ENCODE measurements at places on chromosomes 3 and 15.

- DNase-seq, result no peak
Observed at GRCh38 chr3:149810846-149811245, 2.2 kb upstream of the RNF13 start.

DNA sequence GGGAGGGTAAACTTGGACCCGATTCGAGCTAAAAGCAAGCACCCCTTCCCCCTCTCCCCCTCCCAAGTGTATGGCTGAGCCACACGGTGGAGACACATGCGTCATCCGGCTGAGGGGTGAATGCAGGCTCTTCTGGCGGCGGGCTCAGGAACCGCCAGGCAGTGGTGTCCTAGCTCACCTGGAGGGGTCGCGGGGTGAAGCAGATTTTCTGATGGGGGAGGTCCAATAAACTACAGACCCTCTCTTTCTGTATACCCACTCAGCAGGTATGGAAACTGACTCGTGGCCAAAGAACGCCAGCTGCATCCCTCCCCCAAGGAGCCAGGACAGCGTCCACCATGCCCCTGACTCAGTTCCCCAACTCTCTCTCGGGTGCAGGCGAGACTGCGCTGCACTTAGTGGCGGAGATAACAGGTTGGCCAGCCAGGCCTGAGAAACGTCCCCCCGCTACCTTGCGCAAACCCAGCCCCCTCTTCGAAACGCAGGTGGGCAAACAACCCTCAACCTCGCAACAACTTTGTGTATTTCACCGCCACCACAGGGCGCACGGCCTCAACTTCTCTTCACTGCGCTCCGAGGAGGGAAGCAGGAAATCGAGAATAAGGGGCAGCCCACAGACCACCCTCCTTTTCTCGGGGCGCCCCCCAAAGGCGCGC, 1.3 kb downstream of the MAGI1 start:
- DNase-seq, result peak; percentile 40

DNA sequence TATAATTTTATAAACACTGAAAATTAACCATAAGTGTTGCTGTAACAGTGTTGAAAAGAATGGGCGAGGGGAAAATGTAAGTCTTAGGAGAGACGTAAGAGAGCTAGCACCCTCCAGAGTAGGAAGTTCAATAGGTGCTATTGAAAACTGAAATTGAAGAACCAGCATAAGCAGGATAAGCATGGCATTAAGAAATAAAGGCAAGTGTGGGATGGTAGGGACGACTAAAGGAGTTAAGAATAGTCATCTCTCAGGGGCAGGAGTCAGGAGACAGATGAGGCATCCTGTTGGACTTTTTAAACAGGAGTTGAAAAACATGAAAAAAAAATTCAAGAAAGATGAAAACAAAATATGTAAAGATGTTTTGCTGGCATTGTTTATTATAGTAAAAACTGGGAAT, 43.5 kb downstream of the ABHD2 start:
- DNase-seq, result no peak

DNA sequence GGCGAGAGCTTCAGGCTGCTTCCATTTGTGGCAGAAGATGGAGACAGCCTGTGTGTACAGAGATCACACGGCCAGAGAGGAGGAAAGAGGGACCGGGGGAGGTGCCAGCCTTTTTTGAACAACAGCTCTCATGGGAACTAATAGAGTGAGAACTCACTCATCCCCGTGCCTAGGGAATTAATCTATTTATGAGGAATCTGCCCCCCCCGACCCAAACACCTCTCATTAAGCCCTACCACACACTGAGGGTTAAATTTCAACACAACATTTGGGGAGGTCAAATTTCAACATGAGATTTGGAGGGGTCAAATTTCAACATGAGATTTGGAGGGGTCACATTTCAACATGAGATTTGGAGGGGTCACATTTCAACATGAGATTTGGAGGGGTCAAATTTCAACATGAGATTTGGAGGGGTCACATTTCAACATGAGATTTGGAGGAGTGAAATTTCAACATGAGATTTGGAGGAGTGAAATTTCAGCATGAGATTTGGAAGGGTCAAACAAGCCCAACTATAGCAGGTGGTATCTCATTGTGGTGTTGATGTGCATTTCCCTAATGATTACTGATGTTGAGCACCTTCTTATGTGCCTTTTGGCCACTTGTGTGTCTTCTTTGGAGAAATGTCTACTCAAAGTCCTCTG, 20.6 kb upstream of the RFTN1 start:
- no peak for DNase-seq

GRCh38 chr15:40569129-40569953, at the start of gene RPUSD2:
TSS of gene RPUSD2 (plus strand) at chr15:40569299. CDS start at chr15:40569338, 39 bp downstream.
- peak; percentile 78 for DNase-seq

- no peak for DNase-seq
Observed at GRCh38 chr3:126481808-126482502, 6.3 kb upstream of the ZXDC start.

DNA sequence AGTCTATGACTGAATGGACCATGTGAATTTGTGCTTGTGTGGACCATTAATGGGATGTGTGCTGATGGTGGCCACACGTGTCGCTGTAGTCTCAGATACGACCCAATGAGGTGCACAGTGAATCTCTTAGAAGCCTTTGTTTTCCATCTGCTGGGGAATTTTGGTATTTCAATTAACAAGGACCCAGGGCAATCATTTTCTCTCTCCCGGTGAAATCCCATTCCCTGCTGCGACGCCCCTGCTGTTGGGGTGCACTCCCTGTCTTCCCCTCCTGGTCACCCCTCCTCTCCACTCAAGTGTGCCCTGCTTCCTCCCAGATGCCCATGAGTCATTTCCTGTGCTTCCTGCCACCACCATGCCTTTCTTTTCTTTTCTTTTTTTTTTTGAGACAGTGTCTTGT, 32.7 kb downstream of the EBLN2 start:
- peak; percentile 4 for DNase-seq

DNA sequence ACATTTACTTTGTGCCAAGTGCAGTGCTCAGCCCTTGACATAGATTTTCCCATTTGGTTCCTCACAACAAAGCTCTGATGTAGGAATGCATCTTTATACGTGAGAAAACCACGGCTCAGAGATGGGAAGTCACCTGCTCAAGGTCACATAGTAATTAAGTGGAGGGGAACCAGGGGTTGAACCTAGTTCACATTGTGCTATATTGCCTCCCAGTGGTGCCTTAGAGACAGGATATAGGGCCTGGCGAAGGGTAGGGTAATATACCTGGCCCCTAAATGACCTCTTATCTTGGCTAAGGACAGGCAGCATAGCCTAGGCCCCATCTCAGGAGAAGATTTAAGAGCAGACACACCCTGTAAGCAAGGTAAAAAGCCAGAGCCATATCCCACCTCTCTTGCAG, 71.5 kb downstream of the FOXP1 start:
- no peak for DNase-seq

DNA sequence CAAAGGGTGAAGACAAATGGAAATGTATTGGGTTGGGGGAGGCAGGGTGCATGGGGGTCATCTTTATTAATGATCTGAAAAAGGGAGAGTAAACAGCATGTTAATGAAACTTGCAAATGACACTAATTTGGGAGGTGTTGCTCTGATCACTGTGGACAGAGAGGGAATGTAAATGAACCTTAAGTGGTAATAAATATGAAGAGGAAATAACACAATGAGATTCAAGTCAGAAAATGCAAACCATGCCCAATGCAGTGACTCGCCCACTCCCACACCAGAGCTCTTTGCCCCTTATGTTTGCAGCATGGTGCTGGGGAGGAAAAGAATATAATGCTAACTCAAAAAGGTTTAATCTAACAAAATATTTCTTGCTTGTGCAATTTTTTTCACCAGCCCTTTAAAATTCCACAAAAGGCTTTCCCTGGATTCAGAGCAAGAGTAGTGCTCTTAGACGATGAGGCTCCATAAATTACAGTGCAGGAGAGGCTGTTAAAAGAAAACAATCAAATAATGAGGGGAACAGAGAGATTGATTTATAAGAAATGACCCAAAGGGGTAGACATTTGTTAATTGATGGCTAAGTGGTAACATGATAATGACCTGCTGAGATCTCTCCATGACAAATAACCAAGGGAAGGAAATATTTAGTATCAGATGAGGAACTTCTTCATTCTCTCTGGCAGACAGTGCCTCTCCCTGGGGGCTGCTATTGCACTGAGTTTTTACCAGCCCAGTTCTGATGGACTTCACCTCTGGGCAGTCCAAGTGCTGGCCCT, 210.0 kb upstream of the PPP2R3A start:
- DNase-seq, result no peak

DNA sequence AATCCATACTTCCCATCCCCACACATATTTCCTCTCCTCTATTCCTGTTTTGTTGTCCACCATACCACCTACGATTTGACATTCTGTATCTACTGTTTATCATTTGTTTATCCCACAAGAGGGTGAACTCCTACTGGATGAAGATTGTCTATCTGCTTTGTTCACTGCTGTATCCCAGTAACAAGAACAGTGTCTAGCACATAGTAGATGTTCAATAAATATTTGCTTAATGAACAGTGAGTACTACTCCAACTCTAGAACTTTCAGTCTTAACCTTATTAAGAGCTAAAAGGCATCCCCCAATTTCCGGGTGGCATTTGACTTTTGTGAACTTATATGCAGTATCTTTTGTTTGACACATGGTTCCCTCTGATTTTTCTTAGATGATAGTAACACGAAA, 1.3 kb downstream of the PYGO1 start:
- no peak for DNase-seq

- DNase-seq, result no peak
Observed at GRCh38 chr3:99568663-99569335, 69.6 kb upstream of the COL8A1 start.

DNA sequence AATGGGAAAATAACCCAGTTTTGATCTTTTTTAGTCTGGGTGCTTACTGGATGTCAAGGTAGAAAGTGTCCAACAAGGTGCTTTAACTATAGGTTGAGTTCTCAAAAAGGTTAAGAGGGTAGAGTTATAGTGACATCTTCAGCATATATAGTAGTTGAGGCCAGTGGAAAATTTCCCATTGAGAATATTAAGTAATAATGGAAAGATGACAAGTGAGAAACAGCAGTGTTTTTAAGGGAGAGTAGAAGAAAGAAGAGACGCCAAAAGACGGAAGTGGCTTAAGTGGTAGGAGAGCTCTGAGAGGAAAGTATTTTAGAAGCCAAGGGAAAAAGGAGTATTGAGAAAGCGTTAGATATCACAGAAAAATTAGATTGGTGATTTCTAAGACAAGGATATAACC, 10.6 kb downstream of the SPRED1 start:
- DNase-seq, result no peak

DNA sequence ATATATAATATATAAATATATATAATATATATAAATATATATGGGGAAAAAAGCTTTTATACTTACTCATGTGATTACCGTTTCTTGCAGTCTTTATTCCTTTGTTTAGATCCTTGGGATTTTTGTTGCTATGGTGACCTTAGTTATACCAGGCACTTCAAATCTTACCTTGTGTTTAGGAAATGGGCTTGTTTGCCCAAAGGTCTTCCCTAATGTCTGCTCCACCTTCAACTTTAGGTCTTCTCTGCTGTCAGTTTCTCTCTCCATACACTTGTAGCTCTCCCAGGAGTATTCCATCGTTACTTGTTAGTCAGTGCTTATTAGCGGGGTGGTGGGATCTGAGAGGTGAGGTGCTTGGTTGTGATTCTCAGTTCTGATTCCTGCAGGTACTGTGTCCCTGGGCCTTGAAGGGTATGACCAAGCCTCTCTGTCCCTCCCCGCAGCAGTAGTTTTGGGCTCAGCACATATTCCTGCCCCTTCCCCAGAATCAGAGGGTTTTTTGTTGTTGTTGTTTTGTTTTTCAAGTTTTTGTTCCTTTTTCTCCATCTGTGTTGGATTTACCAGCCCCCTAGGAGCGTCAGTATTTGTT, 9.6 kb upstream of the LAMP3 start:
- DNase-seq, result no peak

- DNase-seq, result no peak
Observed at GRCh38 chr3:148998715-148999423, 7.5 kb downstream of the GYG1 start.

- no peak for DNase-seq
Observed at GRCh38 chr3:127524296-127524896, 66.1 kb downstream of the TPRA1 start.

DNA sequence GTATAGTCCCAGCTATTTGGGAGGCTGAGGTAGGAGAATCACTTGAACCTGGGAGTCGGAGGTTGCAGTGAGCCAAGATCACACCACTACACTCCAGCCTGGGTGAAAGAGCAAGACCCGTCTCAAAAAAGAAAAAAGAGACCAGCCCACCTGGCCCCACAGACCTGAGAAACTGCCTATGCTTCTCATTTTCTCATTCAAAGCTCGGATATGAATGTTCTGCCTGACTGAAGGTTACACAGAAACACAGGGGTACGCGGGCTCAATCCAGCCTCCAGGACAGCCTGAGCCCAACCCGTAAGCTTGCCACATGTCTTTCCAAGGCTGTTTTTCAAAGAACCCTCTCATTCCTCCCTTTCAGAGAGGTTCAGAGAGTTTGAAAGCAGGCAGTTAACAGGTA, 9.7 kb upstream of the LRRC15 start:
- DNase-seq, result no peak

DNA sequence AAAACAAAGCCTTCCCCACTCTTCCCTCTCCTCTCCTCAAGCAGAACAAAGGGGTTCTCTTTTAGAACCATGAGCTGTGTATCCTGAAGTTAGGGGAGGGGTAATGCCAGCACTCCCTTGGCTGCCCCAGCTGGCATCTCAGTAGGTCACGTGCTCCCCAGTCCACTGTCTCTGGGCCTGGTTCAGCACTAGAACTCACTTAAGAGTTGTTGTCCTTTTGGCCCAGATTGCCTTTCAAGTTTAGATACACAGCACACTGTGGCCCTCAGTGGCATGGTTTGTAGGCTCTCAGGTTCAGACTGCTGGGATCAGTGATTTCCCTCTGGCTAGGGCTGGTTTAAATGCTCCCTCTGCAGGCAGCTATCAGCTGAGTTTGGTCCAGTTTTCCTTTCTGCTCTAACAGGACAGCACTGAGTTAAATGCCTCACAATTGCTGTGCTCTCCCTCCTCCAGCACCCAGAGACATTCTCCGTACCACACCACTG, 188.4 kb upstream of the ST8SIA2 start:
- no peak for DNase-seq

- DNase-seq, result no peak
Observed at GRCh38 chr15:40271685-40272484, 11.0 kb downstream of the ANKRD63 start.

GRCh38 chr15:96978937-96979473, 648.5 kb downstream of the NR2F2 start:
- DNase-seq, result no peak

- no peak for DNase-seq
Observed at GRCh38 chr15:67812241-67812644, 13.1 kb upstream of the SKOR1 start.

DNA sequence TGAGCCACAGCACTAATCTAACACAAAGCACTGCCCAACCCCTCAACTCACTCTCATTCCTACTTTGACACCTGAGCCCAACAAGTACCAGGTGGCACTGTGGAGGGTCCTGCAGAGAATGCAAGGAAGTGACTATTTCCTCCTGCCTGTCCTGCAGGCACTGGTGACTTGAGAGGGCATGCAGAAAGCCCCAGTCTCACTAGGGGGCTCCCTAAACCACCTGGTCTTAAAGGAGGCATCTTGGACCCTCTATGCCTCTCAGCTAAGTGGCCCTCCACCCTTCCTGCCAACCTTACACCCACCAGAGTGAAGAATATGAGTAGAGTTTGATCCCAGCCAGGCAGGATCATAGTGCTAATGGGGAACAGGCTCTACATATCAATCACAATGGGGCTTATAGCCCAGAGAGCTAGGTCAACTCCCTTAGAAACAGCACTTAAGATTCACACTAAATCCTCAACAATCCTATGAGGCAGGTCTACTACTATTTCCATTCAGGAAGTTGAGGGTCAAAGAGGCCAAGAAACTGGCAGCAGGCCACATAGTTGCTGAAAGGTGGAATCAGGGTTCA, 15.2 kb downstream of the TRAIP start:
- no peak for DNase-seq

- no peak for DNase-seq
Observed at GRCh38 chr15:100770661-100771584, 108.7 kb upstream of the ALDH1A3 start.
